CD4-positive, alpha-beta T cell treated with Interleukin-6 at 100 ng/mL for 8 hours (primary cell): ENCODE measurements at places on chromosomes 2 and 18.

DNA sequence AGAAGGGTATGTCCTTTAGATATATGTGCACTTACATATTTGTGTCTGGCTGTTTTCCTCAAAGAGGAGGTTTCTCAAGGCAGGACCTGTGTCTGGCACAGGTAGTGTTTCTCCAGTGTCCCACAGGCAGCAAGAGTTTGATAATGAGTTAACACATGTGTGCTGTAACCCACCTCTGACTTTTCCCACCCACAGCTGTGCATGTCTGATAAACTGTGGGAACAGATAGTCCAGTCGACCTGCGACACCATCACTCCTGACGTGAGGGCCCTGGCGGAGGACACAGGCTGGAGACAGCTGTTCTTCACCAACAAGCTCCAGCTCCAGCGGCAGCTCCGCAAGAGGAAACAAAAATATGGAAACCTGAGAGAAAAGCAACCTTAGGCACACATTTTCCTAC lies 58.2 kb downstream of the SLC16A14 start:
- DNase-seq, result no peak

DNA sequence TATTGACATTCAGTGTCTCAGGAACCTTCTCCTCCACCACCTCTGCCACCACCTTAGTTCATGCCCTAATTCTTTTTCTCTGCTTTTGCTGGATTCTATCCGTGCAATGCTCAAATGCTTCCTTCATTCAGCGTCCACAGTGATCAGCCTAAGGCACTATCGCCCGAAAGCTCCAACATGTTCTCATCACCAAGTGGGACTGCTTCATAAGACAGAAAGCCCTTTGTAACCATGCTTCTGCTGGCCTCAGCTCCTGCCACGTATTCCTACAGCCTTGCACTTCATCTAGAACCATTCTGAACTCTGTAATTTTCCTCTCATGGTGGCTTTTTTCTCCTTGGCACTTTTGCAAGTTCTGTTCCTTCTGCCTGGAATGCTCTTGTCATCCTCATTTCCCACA lies 222.9 kb downstream of the HNMT start:
- no peak for DNase-seq

- no peak for DNase-seq
Measured at GRCh38 chr2:233982421-233983121, 65.4 kb downstream of the TRPM8 start.

DNA sequence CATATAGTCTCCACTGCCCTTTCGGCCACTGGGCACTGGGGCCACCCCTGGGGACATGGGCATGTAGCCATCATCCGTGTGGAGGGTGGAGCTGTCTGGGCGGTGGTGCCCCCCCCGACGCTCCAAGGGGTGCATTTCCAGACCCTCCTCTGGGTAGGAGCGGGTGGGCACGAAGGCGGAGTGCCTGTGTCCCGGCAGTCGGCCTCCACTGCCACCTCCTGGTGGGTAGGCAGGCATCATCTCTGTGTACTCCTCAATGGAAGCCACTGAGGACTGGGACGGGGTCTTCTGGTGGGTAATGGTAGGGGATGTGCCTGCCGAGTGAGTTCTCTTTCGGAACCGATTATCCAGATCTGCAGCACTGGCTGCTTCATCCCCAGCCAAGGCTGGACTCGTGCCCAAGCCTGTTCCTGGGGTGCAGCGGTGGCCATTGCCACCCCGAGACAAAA lies 2.8 kb downstream of the IRS1 start:
- no peak for DNase-seq

DNA sequence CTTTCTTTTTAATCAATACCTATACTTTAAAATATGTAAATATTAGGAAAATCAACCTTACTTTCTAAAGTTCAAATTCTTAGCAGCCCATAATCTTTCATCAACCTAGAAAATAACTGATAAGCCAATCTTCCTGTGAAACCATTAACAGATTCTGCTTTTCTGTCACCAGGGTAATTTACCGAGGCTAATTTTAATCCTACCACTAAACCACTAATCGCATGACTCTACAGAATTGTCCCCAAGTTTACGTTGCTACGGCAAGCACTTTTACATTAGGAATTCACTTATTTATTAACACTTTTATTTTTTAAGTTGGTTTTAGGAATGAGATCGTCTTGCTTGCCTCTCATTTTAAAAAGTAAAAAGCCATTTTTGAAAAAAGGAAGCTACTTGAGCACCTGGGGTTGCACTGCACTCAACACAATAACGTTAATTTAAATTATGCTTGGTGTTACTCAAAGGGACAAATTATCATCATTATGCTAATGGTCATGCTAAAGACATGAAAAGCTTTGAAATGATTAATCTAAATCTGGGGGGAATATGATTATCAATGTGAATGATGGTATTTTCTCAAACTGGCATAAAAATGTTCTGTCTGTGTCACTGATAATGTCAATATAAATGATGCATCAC lies 10.2 kb downstream of the ZNF516 start:
- no peak for DNase-seq

DNA sequence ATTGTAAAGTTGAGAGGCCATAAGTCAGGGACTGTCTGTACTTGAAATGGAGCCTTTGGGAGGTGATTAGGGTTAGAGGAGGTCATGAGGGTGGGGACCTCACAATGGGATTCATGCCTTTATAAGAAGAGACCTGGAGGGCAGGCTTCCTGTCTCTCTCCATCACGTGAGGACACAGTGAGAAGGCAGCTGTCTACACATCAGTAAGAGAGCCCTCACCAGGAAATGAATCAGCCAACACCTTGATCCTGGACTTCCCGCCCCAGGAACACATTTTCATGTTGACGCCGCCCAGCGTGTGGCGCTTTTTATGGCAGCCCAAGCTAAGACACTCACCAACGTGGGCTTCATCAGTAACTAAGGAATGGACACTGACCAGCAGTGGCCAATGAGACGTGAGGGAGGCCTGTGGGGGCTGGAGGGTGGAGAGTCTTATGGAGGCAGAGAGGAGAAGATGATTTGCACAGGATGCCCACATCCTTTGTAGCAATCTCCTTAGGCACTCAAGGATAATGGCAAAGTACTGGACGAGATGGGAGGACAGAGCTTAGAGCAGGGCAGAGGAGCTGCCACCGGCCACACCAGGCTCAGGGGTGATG lies 162.7 kb downstream of the EIPR1 start:
- no peak for DNase-seq

DNA sequence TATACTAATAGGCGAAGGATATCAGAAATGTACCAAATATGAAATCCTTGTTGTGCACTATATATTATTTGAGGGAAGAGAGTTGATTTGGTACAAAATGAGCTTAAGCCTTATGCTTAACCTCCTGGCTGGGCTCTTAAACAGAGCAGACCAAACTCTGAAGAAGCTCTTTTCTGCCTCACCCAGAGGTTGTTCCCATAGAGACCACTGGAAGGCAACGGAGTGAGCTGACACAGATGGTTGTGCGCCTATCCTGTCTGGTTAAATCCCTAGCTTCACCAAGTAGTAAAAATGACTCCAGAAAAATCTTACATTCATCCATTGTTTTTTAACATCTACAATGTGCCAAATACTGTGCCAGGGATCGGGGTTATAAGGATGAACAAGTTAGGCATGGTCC lies 55.9 kb upstream of the NOL4 start:
- DNase-seq, result no peak

DNA sequence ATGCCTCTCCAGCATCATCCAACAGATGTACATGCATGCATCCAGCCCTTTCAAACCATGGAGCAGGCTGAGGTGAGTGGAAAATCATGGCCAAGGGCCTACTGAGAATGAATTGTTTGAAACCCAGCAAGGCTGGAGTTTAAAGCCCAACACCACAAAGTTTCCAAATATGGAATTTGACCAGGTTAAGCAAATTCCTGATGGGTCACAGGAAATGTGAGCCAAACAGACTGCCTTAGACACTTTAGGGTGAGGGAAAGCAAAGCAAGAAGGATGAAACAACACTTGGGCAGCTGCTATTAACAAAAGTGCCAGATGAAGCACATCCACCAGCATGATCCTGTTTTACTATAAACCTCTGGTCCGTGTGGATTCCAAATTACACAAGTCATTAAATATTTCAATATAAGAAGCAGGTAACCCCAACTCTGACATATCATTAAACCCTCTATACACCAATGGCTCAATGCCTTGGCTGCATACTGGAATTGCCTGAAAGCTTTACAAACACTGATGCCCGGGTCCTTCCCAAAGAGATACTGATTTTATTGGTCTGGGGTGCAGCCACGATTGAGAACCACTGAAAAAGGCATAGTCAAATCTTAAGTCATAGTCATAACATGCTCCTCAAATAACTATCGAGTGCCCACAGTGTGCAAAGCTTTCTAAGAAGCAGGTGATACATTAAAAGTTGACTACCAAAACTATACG lies 9.1 kb downstream of the KLF7 start:
- DNase-seq, result no peak

- DNase-seq, result no peak
Measured at GRCh38 chr2:6653281-6653750, 212.4 kb downstream of the CMPK2 start.

DNA sequence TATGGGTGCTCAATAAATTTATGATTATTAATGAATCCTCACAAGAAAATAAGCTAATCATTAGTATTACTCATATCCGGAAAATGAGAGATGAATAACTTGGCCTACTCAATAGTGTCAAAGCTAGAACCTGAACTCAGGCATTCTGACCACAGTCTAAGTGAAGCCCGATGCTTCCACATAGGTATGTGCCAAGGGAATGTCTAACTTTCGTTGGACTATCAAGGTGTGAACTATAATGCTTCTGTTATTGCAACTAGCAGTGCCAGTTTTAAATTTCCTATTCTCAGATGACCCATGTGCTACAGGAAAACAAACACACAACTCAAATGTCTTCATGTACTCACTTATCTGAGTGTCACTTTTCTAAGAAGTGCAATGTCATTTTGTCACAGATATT lies 1.8 kb downstream of the BARD1 start:
- DNase-seq, result no peak

GRCh38 chr2:72864500-72864899 lies 22.7 kb upstream of the SPR start:
- DNase-seq, result no peak

GRCh38 chr18:57660961-57661360 lies 39.3 kb upstream of the NARS1 start:
- DNase-seq, result no peak

DNA sequence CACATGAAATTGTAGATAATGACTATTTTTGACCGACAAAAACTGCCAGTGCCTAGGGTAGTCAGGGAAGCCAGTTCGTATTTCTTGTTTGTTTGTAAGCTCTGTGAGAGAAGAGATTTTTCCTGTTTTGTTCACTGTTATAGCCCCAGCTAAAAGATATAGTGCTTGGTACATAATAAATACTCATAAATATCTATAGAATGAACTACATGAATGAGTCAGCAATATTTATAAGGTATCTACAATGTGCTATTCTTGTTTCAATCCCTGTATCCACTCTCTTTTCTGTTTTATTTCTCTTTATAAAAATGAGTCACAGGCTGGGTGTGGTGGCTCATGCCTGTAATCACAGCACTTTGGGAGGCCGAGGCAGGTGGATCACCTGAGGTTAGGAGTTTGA lies 275.6 kb upstream of the FANCL start:
- no peak for DNase-seq

DNA sequence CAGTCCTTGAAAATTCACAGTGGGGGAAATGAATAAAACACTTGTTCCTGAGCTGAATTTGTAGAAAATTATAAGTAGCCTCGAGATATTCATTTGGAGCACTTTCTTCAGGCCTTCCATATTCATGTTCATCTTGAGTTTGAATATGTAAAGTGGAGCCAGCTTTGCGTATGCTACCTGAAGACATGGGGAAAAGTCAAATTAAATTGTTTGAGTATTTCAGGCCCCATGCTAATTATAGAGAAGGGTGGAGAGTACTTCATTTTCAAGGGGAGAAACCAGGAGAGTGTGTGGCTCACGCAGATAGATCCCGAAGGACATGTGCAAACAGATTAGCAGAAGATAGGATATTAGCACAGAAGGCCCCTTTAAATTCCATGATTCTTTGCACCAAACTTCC lies 7.7 kb downstream of the RPRM start:
- no peak for DNase-seq

DNA sequence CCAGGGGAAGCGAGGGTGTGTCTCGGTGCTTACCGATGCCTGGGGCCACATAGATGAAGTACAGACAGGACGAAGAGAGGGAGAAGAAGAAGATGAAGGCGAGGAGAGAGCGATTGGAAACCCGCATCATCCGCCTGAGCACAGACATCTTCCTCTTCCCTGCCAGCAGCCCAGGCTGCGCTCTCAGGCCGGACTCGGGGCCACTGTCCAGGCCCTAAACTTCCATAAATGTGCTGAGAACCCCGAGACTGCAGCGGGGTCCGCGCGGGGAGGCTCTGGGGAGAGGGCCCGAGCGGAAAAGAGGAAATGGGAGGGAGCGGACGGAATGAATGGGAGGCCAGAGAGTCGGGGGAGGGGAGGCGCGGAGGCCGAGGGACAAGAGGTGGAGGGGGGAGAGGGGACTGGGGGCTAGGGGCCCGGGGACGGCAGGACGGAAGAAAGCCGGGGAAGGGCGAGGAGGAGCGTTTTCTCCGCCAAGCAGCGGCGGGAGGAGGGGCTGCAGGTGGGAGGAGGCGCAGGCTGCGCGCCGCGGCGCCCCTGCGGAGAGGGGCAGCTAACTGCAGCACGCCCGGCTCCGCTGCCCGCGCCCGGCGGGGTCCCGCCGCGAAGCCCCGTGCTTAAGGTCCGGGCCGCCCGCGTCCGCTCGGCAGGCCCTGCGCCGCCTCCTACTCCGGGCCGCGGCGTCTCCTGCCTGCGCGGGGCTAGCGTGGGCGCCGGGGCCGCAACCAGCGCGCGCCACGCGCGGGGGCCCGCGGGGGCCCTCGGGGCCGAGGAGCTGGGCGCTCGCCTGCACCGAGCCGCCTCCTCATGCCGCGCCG lies at the start of gene B4GALT6:
Gene B4GALT6, minus strand, starts transcription at position 303 of the 818 bp plus-strand sequence. Its CDS starts 155 bp downstream, at position 148.
- DNase-seq, result no peak
